ENCODE measurements at places on chromosomes 5 and 9.

- no peak for DNase-seq
Observed at GRCh38 chr9:107751567-107752210, 262.1 kb upstream of the KLF4 start.

DNA sequence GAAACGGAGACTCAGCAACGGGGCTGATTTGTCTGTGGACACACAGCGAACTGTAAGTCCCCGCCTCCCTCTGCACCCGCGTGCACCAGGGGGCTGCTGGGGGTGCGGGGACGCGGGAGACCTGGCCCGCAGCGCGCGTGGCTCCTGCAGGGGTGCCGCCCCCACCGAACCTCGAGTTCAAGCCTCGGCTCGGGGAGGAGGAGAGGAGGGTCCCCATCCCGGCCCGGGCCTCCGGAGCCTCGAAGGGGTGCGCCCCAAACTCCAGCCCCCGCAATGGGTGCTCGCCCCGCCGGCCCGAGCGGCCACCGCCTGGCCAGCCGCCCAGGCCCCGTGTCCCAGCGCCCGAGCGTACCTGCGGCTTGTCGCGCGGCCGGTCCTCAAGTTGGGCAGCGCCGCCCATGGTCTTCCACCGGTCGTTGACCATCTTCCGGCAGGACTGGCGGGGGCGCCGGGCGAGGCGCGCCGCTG lies 829 bp downstream of the FIBCD1 start:
- no peak for DNase-seq

DNA sequence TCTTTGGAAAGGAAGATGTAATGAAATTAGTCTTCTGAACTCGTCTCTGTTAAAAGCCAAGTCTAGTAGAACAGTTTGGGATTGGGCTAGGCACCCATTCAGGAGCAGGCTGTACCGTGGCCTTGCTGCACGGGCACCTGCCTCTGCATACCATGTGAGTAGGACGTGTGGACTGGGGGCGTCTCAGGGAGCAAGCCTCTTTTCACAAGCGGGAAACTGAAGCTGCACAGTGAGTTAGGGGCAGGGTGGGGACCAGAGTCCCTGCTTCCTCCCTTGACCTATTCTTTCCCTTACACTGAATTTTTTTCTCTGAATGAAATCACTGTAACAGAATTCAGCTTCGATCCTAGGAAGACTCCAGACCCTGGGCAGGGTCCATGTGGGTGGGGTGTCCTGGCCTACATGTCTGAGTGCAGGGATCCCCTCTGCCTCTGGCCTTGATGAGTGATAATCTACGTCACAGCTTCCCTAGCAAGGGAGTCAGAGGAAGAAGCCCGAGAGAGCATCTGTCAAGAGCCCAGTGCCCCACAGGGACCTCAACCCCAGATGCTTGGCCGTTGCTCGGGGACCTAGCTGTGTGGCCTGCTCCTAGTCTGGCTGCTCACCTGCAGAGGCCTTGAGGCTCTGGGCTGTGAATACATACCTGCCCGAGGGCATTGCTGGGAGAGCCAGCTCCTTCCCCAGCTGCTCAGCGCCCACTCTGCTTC lies 15.1 kb downstream of the PHF2 start:
- DNase-seq, result no peak

- DNase-seq, result peak; percentile 22
Observed at GRCh38 chr9:95507464-95508241, 9.1 kb downstream of the PTCH1 start.

GRCh38 chr5:40478766-40479165 lies 200.9 kb upstream of the PTGER4 start:
- DNase-seq, result no peak

- DNase-seq, result no peak
Observed at GRCh38 chr5:74957029-74957784, 91.0 kb upstream of the FAM169A start.

GRCh38 chr5:98635656-98636055 lies 137.8 kb upstream of the RGMB start:
- no peak for DNase-seq

DNA sequence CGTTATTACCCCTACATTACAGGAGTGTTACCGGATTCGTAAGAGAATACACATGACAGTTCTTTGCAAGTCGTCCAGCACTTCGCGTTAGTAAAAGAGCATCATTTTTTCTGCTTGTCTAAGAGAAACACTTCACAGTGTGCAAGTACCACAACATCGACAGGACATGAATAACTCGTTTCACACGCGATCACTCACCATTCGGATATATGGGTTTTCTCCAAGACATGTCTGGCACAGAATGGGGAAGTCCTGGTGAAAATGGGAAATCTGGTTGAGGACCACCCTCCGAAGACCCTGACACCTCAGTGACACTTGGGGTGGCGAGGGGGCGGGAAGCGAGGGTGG lies 642 bp downstream of the RBM22 start:
- no peak for DNase-seq

DNA sequence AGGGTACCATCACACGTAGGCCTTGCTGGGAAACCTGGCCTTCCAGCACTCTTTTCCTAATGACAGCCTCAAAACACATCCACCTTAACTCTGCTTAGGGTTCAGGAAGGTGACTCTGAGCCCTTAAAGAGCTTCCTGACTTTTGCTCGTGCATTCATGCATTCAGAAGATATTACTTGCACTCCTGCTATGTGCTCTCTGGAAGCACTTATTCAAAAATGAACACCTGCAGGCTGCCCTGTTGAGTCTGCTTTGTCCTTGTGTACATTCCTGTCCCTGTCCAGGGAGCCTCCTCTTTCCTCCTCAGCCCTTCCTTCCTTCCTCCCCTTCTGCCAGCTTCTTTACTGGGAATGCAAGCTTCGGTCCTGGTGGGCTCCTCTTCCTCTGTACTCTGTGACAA lies 61.5 kb downstream of the SPRY4 start:
- no peak for DNase-seq

GRCh38 chr5:89047571-89047970 lies 164.6 kb upstream of the MEF2C start:
- no peak for DNase-seq

- no peak for DNase-seq
Observed at GRCh38 chr5:150762211-150762610, 3.4 kb upstream of the DCTN4 start.

DNA sequence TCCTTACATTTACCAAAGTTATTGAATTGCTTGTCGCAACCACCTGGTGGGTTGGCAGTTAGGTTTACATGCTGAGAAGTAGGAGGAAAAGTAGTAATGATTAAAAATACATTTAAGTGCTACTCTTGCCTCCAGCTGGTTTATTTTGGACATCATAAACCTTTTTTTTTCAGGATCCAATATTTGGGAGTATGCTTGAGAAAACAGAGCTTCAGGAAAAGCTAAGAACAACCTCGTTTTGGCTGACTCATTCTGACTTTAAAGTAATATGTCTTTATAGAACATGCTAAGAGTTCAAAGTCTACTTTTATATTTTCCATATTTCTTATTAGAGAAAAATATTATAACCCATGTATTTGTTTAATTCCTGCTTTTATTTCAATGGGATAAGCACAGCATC lies 41.7 kb upstream of the BNC2 start:
- no peak for DNase-seq

DNA sequence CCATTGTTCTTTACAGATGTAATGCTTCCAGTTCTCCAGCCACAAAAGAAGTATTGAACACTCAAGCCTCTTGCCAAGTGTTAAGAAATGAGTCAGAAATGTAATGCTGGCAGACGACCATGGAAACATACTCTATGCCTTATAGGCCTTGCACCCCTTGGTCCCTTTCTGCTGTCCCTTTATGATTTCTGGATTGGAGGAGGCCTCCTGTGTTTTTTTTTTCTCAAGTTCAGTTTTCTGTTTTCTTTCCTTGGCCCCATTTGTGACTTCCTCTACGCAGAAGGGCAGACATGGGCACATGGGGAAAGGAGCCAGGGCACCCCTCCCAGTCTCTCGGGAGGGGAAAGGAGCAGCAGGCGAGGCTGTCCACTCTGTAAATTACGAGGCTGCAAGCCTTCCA lies 53.4 kb downstream of the SNX18 start:
- DNase-seq, result no peak

DNA sequence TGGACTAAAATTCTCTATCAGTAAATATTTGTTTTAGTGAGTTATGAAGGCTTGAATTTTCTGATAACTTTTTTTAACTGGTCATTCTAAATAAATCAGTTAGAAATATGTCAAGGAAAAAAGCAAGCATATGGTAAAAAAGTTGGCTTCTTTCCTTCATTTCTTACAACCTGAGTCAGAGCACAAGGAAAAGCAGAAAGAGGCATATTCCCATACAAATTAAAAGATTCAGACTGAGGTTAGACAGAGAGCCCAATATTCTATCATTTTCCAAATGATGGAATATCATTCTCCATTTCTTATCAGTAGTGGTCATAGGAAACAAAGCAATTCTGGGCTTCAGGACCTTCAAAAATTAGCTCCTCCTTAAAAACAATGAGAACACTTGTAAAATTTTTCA lies 732.1 kb downstream of the MAT2B start:
- DNase-seq, result no peak

DNA sequence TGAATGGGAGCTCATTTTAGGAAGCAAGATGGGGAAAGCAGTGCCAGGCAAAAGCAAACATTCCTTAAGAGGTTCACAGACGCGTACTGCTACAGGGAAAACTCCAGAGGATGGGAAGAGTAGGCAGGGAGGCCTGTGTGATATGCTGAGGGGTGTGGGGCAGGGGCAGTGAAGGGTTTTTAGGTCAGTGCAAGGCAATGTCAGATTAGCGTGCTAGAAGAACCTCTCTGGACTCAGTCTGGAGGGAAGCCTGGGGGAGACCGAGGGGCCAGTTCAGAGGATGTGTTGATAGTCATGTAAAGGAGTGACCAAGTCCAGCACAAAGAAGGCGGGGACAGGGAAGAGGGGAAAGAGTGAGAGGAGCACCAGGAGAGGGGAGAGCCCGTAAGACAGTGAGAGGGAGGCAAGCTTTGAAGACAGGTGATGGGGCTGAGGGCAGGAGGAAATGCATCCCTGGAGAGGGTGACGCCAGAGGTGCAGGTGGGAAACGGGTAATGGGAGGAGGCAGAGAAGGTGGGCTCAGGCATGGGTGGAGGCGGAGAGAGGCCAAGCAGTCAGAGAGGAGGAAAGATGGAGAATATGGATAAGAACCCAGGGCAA lies 134.5 kb downstream of the MTX3 start:
- DNase-seq, result no peak

DNA sequence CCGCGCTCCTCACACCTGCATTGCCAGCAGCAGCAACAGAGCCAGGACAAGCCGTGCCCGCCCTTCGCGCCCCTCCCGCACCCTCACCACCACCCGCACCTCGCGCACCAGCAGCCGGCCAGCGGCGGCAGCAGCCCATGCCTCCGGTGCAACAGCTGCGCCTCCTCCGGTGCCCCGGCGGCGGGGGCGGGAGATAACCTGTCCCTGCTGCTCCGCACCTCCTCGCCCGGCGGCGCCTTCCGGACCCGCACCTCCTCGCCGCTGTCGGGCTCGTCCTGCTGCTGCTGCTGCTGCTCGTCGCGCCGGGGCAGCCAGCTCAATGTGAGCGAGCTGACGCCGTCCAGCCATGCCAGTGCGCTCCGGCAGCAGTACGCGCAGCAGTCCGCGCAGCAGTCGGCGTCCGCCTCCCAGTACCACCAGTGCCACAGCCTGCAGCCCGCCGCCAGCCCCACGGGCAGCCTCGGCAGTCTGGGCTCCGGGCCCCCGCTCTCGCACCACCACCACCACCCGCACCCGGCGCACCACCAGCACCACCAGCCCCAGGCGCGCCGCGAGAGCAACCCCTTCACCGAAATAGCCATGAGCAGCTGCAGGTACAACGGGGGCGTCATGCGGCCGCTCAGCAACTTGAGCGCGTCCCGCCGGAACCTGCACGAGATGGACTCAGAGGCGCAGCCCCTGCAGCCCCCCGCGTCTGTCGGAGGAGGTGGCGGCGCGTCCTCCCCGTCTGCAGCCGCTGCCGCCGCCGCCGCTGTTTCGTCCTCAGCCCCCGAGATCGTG lies 517 bp downstream of the KCNN2 start:
- DNase-seq, result no peak

DNA sequence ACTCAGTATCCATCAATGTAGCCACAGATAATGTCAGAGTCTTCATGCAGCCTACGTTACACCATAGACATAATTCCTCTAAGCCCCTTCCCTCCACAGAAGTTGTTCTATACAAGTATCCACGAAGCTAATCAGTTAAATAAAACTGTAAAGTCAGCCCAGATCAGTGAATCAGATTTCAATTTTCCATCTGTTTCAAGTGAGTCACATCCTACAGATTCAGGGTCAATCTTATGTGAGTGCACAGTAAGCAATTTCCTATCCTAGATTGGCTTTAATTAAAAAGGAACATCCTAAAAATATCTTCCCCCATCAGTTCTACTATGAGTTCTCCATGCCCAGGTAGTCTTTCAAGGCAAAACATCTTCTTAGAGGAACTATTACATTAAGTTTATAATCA lies 402.5 kb downstream of the EFNA5 start:
- DNase-seq, result no peak

DNA sequence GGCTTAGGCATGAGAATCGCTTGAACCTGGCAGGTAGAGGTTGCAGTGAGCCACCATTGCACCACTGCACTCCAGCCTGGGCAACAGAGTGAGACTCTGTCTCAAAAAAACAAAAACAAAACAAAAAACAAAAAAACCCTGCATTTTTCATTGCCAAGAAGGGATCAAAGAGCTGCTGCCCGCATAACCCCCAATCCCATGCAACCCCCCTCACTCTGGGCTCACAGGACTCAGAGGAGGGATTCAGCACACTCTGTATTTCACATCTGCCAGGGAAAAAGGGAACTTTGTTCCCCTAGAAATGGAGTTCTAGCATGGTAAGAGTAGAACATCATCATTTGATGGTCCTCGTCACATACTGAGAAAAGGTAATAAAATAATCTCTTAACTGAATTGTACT lies 153.9 kb upstream of the GNA14 start:
- no peak for DNase-seq

GRCh38 chr5:38867416-38867815 lies 21.6 kb downstream of the OSMR start:
- no peak for DNase-seq

GRCh38 chr9:134814598-134815215 lies 65.9 kb upstream of the FCN2 start:
- DNase-seq, result no peak

DNA sequence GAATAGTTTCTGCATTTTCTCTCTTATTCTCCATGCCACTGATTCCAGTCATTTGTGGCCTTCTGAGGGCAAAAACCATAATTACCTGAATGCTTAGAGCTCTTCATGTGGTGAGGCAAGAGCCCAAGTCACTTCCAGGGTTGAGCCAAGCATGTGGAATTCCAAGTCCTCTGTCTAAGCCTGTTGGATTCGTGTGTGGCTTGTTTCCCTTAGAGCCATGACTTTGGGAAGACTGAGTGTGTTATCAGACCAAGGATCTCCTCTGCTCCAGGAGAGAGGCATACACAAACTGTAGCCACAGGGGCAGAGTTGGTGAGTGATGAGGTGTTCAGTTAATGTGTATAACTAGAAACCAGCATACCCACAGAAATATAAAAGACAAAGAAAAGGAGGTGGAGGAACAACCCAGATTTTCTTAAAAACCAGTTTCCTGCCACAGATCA lies 27.1 kb downstream of the SLC22A5 start:
- DNase-seq, result no peak

Measured in stimulated activated CD4-positive, alpha-beta T cell treated with anti-CD3 and anti-CD28 coated beads, Interleukin-4, amount 100 ng/mL, for 4 hours (primary cell).